Uterus (tissue), 4 donors: ENCODE measurements at places on chromosomes 6 and 20. TPM values are rescaled to one million over a fixed set of nuclear protein-coding genes. Genes with fewer than 3 reads are reported as not detected.

- DNase-seq: no peak
- peak overlapping the region; percentile 63 for H3K27ac ChIP-seq
- H3K4me3 ChIP-seq: no peak overlapping the region
- H3K4me1 ChIP-seq: peaks cover 11% of the 10 kb centered on the region
- H3K36me3 ChIP-seq: no peaks in the 10 kb centered on the region
Observed at GRCh38 chr6:42791706-42792320, 10.0 kb downstream of the BICRAL start.

EPHA7 gene
- 2.0 TPM for total RNA-seq

DNA sequence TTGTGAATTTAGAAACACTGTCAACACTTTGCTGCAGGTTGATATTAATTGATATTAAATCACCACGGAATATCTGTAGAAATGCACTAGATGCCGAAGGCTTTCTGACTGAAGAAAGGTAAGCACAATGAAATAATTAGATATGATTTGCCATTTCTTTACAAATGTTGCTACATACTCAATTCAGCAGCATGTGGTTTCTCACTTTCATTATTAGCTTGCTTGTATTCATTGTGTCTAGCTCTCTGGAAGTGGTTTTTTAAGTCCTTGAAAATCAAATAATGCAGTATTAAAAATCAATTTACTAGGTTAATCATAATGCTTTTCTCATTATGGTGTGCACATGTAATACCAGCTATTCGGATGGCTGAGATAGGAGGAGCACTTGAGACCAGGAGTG, 231.3 kb upstream of the MARCKS start:
- no peak overlapping the region for H3K27ac ChIP-seq
- H3K4me3 ChIP-seq: no peak overlapping the region
- H3K4me1 ChIP-seq: no peaks in the 10 kb centered on the region
- no peaks in the 10 kb centered on the region for H3K27me3 ChIP-seq

DNA sequence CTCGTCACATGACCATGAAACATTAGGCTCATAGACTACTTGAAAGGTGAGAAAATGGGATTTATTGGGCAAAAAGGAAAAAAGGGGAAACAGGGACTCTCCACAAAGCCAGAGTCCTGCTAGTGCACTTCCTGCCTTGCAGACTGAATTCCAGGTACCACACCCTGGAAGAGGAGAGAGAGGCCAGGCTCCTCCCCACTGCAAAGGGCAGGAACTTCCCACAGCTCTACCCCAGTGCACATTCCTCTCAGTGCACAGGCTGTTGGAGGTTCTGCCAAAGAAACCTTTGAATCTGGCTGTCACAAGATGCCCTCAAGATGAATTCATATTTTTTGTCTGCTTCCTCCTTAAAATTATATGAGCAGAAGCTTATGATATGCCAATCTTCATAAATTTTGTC, 920.4 kb upstream of the GJE1 start:
- no peak overlapping the region for H3K4me3 ChIP-seq
- H3K36me3 ChIP-seq: no peaks in the 10 kb centered on the region
- no peaks in the 10 kb centered on the region for H3K27me3 ChIP-seq
- no peaks in the 10 kb centered on the region for H3K4me1 ChIP-seq
- DNase-seq: no peak
- H3K27ac ChIP-seq: no peak overlapping the region

DNA sequence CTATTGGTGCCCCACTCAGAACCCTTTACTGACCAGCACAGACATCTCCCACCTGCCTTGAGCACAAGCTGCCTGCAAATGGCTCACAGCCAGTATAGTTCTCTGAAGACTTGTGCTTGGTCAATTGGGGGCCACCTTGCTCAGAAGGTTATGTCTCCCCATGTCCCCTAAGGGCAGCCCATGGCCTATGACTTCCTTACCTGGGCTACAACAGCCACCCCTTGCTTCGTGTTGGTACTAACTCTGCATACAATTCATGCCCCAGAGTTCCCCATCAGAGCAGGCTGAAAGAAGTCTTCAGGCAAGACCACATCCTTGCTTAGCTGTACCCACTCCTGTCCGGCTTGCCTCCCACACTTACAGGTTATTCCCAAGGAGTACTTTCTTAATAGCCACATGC, 57.4 kb downstream of the TOX2 start:
- no peak overlapping the region for H3K27ac ChIP-seq
- DNase-seq: no peak
- no peak overlapping the region for H3K4me3 ChIP-seq
- no peaks in the 10 kb centered on the region for H3K4me1 ChIP-seq
- H3K36me3 ChIP-seq: no peaks in the 10 kb centered on the region

GRCh38 chr20:52953020-52953419, 19.1 kb upstream of the TSHZ2 start:
- no peak overlapping the region for H3K27ac ChIP-seq
- H3K4me3 ChIP-seq: no peak overlapping the region
- DNase-seq: no peak
- no peaks in the 10 kb centered on the region for H3K4me1 ChIP-seq
- no peaks in the 10 kb centered on the region for H3K27me3 ChIP-seq
- no peaks in the 10 kb centered on the region for H3K36me3 ChIP-seq

VPS16 gene
- 31.0 TPM for total RNA-seq
